LHCN-M2 (cell line): ENCODE measurements at places on chromosomes 2 and 18.

DNA sequence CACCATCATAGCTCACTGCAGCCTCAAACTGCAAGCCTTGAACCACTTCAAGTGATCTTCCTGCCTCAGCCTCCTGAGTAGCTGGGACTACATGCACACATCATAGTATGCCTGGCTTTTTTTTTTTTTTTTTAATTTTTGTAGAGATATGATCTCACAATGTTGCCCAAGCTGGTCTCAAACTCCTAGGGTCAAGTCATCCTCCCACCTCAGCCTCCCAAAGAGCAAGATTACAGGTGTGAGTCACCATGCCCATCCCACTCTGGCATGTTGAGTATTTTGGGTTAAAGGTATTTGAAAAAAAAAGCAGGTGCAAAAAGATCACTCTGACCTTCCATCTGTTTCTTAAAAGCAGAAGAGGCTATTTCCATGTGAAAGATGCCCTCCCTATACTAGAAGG lies 86.4 kb upstream of the FZD7 start:
- no peak for DNase-seq

DNA sequence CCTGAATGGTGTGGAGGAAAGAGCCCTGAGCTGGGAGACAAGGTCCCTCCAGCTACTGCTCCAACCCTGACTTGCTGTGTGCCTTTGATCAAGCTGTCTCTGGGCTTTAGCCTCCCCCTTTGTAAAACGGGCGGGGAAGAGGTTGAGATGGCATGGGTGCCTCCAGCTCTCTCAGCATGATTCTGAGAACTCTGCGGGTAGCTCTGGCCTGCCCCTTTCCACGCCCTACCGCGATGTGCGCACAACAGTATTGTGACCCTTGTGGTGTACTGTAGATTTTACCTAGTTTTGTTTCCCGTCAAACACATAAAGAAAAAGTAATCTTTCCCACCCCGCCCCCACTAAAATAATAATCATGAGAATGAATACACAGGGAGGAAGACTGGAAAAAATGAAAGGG lies 5.3 kb downstream of the CD8A start:
- no peak for DNase-seq

DNA sequence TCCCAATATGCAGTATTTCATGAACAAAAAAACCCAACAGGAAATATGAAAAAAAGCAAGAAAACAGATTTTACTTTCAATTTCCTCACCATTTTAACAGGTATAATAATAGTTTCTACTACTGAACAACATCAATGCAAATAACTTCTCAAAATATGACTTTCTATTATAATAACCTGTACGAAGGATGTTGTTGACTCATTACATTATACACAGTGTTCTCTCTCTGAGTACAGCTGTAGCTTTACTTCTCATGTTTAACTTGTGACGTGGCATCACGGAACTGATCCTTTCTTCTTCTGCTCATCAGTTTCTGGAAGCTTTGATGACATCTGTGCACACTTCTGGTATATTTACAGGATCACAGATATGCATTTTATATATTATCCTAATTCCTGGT lies 40.0 kb downstream of the FAM228A start:
- no peak for DNase-seq

- DNase-seq = no peak
Observed at GRCh38 chr2:30871440-30871839, 64.2 kb upstream of the CAPN13 start.

- DNase-seq = no peak
Observed at GRCh38 chr2:86645752-86646151, 22.1 kb upstream of the RNF103 start.

DNA sequence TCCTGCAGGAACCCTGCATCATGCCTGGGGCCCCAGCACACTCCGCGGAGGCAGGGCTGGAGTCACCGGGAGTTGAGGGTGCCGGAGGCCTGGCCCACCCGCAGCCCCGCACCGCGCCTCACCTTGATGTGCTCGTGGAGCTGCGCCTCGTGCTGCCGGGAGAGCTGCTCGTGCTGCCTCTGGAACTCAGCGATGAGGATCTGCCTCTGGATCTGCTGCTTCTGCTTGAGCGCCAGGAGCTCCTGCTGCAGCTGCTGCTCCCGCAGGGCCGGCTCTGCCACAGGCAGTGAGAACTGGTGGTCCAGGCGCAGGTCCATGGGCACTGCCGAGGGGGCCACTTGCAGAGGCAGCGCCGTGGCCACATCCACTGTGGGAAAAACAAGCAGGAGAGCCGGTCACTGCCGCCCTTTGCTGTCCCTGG lies 211.1 kb downstream of the HDAC4 start:
- DNase-seq = no peak

DNA sequence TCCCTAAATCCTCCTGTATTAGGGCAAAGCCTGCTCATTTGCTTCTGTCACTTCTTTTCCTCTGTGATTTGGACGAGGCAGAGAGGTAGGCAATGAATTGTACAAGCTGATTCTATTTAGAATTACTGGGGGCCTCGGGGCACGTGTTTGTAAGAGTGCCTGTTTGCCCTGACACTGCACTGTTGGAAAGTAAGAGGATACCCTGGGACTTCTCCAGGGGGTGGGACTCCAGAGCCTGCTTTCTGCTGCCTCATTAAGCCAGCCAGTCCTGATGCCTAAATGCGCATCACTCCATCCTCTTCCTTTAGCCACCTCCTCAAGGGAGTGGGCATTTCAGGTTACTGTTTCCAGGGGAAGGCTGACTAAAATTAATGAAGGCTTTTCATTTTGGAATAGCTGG lies 134.3 kb downstream of the TDRD15 start:
- DNase-seq = no peak

- DNase-seq = peak; percentile 85
Observed at GRCh38 chr18:43893001-43893637, 615.8 kb upstream of the SYT4 start.

- no peak for DNase-seq
Observed at GRCh38 chr18:58249712-58250111, 205.7 kb downstream of the NEDD4L start.

- peak; percentile 33 for DNase-seq
Observed at GRCh38 chr2:199315299-199316179, 142.2 kb downstream of the SATB2 start.

DNA sequence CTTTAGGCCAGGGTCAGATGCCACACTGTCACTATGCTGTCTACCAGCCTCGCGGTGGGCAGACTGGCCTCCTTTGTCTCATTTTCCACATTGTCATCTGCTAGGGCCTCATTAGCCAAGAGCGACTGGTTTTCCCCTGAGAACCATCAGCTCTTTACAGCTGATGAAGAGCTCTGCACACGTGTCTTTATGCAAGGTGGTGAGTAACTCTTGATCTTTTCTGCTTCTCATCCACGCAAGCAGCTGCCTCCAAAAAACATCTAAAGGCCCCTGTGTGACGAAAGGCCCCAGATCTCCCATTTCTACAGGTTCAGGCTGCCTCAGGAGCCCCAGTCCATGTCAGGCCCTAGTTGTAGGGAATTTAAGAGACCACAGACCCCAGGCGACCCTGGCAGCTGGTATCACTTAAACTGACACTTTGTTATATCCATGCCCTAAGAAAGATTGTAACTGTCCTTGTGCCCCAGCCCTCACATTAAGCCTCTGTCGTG lies 52.9 kb downstream of the DPYSL5 start:
- no peak for DNase-seq

DNA sequence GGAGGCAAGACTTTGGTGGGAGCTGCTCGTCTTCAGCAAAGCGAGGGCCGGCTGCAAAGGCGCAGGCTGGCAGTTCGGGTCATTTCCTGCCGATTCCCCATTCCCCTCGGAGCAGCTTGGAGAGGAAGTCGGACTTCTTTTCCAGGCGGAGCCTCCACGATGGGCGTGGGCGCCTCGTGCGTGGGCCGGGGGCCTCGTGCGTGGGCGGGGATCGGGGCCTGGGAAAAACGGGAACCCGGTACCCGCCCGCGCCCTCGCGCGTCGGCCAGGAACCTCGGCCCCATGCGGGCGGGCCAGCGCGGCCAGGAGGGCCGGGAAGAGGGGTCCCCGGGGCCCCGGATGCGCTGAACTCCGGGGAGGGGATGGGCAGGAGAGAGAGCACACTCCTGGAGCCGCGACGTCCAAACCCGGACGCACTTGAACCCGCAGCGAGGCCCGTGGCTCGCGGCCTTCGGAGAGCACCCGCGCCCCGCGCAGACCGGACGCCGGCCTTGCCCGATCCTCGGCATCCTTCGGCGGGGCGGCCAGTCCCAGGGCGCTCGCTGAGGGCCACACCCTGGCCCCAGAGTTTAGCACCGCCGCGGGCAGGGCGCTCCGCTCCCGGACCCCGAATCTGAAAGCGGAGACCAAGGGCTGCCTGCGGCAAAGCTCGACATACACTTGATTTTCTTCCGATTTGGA lies 368.4 kb downstream of the MTX2 start:
- DNase-seq = peak; percentile 23

DNA sequence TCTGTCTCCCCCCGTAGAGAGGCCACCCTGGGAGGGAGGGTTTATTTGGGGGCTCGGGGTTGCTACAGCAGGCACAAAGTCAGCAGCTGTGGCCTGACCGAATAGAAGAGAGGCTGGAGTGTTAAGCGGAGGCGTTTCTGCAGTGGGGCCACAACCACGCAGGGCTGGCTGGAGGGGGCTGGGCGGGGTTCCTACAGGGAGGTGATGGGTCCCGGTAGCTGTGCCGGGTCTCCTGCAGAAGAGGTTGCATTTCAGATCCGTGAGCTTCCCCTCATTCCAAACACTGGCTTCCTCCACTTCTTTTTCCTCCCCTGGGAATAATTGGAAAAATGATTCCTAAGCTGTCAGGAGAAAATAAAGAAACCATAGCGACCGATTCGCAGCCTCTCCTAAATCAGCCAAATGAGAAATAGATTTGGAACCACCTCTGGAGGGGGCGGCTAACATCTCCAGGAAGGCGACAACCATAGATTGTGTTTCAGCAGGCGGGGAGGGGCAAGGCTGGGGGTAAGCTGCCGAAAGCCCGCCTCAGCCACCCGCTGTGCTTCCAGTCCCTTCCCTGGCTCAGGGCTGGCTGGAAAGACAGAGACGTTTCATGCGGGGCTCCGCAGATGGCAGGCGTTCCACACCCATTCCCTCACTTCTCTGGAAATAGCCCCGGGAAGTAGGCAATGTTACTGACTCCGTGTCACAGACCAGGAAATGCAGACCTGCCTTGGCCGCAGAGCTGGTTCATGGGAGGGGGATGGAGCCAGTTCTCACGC lies 85.6 kb upstream of the TAF1B start:
- no peak for DNase-seq

GRCh38 chr2:12436483-12436882 lies 280.3 kb upstream of the TRIB2 start:
- no peak for DNase-seq

DNA sequence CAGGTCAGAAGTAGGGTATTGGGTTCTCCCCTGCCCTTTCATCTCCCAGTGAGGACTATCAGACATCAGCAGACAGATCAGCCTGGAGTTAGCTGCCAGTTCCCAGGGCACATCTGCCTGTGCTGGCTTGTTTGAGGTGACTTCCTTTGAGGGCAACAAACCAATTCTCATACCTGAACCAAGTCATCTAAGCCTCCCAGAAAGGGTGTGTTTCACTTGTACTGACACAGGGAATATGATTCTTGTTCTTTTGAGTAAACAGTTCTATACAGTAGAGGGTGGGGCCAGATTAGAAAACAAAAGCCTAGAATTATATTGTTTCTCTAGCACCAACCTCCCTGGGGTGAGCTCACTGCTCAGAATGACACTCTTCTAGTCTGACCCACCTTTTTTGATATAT lies 591.9 kb downstream of the SLC4A3 start:
- DNase-seq = no peak

DNA sequence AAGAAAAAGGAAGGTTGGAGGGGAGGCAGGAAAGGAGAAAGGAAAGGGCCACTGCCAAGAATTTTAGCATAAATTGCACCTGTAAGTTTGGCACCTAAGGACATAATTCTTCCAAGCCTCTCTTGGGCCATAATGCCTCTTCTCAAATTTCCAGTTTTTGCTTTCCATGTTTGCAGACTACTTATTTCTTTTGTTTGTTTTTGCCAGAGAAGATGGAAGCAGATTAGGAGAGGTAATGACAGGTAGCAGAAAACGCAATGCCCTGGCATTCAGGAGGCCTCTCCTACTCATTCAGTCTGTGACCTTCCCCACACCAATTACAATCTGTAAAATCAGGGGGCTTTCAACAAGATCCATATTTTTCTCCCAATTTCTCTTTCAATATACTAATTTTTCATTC lies 56.8 kb downstream of the MRPL33 start:
- no peak for DNase-seq

DNA sequence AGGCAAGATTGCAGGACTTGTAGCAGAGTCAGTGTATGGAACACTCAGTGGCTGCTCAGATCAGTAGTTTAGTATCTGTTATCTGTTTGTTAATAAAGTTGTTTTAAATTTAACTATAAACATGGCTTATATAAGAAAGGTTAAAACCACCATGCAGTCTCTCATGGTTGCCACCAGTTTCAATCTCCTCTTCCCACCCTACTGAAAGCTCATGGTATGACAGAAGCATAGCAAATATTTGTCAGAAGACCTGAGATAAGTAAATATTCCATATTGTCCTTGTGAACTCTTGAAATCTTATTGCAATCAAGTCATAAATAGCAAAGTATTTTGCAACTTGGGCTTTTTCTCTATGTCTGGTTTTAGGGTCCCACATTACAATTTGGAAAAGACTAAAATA lies 2.1 kb upstream of the COL5A2 start:
- DNase-seq = no peak

- DNase-seq = no peak
Observed at GRCh38 chr2:202141329-202141947, 68.4 kb downstream of the KIAA2012 start.

GRCh38 chr2:112541315-112542122 lies 746 bp upstream of the POLR1B start:
- DNase-seq = no peak
